WERI-Rb-1 (cell line): ENCODE measurements at places on chromosomes 11 and 22.

DNA sequence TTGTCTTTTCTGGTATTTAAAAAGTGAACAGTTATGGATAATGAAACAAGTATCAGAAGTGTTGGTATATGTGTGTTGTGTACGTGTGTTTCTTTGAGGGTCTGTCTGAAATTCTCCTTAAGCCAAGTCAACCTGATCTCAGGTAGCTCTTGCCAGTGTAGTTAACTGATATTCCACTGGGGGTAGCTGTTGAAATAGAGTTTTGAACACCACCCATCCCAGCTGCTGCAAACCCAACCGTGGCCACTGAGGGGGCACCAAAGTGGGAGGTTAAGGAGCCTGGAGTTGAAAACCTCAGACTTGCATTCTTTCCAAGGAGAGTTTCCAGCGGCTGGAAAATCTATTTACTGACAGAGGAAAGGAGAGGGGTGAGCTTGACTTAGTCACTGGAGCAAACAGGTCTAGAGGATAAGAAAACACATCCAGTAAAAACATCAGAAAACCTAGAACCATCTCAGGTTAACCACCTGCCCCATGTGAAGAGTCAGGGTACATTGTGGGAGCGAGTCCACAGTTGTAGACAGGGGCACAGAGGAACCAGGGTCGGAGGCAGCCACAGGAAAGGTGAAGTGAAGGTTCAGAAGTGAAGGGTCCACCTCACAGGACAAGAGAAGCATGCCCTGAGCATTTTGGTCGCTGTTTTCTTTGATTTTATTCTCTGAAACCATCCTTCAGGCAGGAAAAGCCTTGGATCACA is 8.8 kb upstream of the CUL5 start:
- DNase-seq, result peak; percentile 58

GRCh38 chr22:28348613-28349609 is 330.7 kb downstream of the TTC28 start:
- peak; percentile 18 for DNase-seq

- DNase-seq, result no peak
These were observed 9.8 kb downstream of the SCN4B start for GRCh38 chr11:118142809-118143208.

- DNase-seq, result peak; percentile 71
These were observed 13.2 kb downstream of the OOSP3 start for GRCh38 chr11:59891781-59892181.

DNA sequence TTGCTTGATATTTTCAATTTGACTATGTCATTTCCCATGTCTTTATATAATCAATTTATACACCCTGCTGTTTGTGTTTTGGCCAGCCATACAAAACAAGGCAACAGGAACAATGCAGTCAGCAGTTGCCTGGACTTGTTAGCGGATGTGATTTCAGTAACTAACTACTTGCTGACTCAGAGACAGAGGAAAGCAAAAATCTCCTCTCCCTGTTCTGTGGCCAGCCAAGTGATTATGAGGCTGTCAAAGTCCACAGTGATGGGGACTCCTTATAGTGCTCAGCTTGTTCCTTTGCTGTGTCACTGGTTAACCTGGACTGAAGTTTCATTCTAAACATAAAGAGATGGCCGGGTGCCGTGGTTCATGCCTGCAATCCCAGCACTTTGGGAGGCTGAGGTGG is 32.6 kb upstream of the APLP2 start:
- DNase-seq, result no peak

DNA sequence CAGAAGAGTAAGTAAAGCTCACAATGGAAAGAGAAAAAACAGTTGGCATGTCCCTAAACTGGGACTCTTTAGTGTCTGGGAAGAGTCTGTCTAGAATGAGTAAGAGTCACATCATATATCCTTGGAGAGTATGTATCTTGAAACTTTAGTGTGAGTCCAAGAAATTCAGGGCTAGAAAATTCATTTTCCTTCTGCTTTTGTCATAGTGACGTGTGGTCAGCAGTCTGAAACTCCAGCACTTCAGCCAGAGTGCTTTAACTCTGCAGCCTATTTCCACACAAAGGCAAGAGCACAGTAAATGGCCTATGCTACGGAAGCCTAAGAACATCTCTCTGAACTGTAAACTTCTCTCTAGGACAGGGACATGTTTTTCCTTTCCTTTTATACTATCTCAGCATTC is 174.1 kb downstream of the FAM181B start:
- no peak for DNase-seq

- no peak for DNase-seq
These were observed 74.4 kb downstream of the SLC1A2 start for GRCh38 chr11:35344681-35345574.

DNA sequence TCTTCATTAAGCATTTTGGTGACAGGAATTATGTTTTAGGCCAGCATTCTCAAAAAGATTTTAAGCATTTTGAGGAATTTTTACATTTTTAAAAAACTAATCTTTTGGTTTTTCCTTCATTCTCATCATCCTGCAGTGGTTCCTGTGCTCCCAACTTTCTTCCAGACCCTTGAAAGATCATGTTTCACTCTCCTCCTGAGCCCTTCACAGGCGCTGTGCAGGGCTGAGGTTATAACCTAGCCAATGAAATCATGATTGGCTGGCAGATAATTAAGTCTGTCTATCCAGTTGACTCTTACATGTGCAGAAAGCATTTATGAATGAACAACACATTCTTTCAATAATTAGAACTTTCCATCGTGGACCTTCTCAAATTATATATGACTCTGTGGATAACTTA is 226.3 kb downstream of the DDX10 start:
- DNase-seq, result no peak

DNA sequence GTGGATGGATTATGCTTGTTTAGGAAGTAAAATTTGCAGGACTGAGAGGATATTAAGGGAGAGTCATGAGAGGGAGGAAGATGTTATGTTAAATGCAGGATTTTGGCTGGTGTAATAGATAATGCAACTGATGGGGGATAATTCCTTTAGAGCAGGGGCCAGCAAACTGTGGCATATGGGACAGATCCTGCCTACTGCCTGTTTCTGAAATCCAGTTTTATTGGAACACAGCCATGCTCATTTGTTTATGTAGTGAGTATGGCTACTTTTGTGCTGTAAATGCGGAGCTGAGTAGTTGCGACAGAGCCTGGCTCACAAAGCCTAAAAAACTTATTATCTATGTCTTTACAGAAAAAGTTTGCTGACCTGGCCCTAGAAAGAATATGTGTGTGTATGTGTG is 66.6 kb upstream of the MPPED2 start:
- no peak for DNase-seq

- DNase-seq, result no peak
These were observed 31.8 kb downstream of the SLCO2B1 start for GRCh38 chr11:75182664-75183063.

DNA sequence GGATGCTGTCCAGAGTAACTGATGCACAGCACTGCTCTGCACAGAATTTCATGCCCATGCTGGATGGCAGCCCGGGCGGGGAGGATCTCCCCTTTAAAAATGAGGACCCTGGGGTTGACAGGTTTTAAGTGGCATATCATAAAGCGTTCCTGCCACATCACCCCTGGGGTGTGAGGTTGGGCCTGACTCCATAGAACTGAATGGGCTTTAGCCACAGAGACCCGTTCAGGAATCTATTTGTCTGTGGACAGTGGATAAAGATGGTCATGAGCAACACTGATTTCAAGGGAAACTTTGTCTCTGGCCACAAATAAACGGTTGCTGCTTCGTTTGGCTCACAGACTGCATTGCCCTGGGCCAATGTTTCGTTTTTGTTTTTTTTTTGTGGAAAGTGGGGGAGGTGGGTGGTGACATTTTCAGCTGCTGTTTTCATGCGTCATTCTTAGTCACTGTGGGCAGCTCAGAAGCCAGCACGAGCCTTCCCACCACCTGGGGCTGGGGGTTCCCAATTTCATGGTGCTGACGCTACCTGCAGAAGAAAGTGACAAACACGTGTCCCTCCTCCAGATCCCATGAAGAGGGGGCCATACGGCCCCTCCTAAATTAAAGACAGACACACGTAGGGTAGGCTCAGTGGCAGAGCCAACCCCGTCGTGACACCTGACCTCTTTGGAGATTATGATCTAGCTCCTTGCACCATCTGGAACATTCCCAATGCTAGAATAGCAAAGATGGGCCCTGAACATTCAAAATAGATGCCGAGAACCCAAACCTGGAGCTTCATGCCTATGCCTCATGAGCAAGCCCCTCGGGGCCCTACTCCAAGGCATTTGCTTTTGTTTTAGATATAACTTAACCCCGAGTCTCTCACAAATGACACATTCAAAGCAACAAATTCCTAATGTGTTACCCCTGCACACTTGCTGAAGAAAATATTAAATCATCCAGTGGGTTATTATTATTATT is 54.8 kb upstream of the PHF21B start:
- DNase-seq, result no peak

- no peak for DNase-seq
These were observed 212.3 kb upstream of the ZBED5 start for GRCh38 chr11:11069841-11070835.

GRCh38 chr22:22109693-22110466 is 127.3 kb upstream of the TOP3B start:
- DNase-seq, result no peak

GRCh38 chr22:19758896-19759426 is 1.6 kb upstream of the TBX1 start:
- no peak for DNase-seq

- peak; percentile 22 for DNase-seq
These were observed 534 bp downstream of the RBFOX2 start for GRCh38 chr22:36027935-36028645.

DNA sequence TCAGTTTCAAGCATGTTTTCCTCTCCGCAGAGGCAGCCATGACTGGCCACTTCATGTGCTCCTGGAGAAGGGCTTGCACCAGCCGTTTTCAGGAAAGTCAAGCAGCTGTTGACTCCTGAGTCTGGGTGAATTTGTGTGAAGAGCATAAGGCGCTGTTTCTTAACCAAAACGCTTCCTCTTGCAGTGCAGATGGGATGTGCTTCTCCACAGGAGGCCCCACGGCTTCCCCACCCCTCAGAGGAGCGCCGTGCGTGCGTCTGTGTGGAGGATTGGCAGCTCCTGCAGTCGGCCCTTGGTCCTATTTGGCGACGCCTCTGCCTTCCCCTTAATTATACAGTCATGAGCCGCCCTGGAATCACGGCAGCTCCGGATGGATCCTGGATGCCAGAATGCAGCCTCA is 54.1 kb upstream of the B3GAT1 start:
- DNase-seq, result no peak

DNA sequence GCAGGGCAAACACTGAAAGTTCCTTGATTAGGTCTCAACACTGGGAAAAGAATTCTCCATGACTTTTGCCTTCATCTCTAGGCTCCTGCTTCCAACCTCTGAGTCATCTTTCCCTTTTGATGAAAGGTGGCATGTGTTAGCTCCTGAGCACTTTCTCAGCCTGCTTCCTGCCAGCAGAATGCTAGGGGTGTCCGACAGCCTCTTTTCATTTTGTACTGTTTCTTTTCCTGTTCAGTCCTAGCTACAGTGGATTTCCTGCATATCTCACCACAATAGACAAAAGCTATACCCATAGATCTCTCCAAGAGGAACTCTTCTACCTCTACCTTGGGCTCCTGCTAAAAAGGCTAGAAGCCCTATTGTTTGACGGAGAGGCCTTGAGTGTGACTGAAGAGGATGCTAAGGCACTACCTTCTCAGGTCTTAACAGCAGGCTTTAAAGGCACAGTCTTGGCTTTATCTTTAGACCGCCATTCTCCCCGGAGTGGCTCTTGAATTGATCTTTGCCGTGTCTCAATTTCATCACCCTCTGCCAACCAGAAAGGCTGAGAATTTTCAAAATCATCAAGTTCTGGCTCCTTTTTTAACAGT is 145.5 kb downstream of the RBFOX2 start:
- DNase-seq, result no peak

GRCh38 chr22:48431536-48432315 is 1395.9 kb downstream of the BRD1 start:
- DNase-seq, result no peak
